ENCODE measurements at places on chromosomes 12 and 14. TPM values are rescaled to one million over a fixed set of nuclear protein-coding genes. Genes with fewer than 3 reads are reported as not detected.
A peak's percentile ranks its signal among the peaks of the same experiment; 100 is the strongest.

The FOXG1 gene
- total RNA-seq: not detected

DNA sequence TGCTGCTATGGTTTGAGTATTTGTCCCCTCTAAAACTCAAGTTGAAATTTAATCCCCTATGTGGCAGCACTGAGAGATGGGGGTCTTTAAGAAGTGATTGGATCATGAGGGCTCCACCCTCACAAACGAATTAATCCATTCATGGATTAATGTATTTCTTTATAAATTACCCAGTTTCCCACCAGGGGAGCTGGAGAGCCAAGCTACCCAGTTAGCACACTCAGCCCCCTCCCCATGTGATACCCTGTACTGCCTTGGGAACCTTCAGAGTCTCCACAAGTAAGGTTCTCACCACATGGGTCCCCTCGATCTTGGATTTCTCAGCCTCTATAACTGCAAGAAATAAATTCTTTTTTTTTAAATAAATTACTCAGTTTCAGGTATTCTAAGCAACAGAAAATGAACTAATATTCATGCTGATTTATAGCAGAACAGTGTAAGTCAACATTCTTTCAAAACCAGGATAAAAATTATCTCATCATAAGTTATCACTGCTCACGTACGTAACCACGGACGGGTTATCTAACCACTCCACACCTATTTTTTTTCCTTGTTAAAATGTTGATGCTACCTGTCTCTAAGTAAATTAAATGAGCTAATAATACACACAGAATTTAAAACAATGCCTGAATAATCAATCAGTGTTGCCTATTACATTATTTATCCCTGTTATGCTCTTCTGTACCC, 3.6 kb downstream of the NAP1L1 start:
- DNase-seq: no peak

The CATSPERB gene
- 2.3 TPM for total RNA-seq

- DNase-seq: no peak
Observed at GRCh38 chr12:68865399-68866164, 57.6 kb downstream of the MDM2 start.

- no peak for DNase-seq
Observed at GRCh38 chr12:124813782-124814181, 49.9 kb downstream of the SCARB1 start.

DNA sequence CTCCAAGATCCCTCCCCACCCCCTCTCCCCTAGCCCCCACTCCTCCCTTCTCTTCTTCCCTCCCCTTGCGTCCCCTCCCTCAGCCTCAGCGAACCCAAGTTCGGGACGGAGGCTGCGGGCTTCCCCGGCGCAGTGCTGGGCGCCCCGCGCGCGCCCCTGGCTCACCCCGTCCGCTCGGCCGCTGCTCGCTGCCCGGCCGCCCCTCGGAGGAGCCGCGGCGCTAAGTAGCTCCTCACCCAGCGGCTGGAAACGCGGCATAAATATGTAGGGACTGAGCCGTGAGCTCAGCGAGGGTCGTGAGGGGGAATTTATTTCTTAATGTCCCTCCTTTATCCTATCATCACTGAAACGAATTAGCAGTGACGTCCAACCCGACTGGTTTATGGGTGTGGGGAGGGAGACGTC, at the start of gene NOS1:
Gene NOS1, minus strand, starts transcription at position 280 of the 405 bp plus-strand sequence. CDS start 30,557 bp downstream, outside the sequence.
- no peak for DNase-seq

GRCh38 chr14:90900476-90901083, 84.3 kb upstream of the TTC7B start:
- no peak for DNase-seq

- no peak for DNase-seq
Observed at GRCh38 chr12:42086031-42086430, 58.6 kb downstream of the GXYLT1 start.

DNA sequence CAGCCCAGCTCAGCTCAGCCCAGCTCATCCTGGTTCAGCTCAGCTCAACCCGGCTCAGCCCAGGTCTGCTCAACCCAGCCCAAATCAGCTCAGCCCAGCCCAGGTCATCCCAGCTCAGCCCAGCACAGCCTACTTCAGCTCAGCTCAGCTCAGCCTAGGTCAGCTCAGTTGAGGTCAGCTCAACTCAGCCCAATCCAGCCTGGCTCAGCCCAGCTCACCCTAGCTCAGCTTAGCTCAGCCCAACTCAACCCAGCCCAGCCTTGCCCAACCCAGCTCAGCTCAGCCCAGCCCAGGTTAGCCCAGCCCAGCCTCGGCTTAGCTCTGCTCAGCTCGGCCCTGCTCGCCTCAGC, 332.3 kb downstream of the TMEM121 start:
- DNase-seq: peak; percentile 9

The TRHDE gene
- 3.7 TPM for total RNA-seq

DNA sequence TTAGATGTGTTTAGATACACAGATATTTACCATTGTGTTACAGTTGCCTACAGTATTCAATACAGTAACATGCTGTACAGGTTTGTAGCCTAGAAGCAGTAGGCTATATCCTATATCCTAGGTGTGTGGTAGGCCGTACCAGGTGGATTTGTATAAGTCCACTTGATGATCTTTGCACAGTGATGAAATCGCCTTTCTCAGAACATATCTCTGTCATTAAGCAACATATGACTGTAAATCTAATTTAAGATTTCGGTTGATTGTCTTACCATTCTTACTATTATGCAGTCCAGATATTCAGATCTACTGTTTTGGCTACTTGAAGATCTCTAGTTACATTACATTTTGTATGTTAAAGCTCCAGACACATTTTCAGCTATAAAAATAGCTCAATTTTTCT, 39.8 kb downstream of the ERC1 start:
- no peak for DNase-seq

The PMCH gene
- not detected for total RNA-seq

The TUBA1A gene
- 119 TPM for total RNA-seq

DNA sequence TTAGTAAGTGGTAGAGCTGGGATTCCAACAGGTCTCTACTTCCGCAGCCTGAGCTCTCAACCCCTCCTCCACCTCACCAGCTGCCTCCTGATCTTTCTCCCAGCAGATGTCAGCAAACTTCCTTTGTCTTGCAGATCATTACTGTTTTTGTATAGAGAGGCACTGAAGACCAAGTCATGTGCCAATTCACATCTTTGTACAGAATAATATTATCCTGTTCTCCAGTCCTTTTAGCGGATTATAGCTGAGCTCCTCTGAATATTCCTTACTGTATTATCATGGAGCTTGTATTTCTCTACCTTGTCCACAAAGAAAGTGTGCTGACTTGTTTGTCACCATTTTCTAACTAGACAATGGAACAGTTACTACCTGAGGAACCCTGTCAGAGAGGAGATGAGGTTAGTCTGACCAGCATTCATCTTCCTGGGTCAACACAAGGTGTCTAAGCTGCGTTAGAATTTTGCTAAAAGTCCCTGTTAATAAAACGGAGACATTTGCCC, 142.3 kb upstream of the ARHGAP5 start:
- no peak for DNase-seq

The CSRP2 gene
- total RNA-seq: 20.5 TPM

DNA sequence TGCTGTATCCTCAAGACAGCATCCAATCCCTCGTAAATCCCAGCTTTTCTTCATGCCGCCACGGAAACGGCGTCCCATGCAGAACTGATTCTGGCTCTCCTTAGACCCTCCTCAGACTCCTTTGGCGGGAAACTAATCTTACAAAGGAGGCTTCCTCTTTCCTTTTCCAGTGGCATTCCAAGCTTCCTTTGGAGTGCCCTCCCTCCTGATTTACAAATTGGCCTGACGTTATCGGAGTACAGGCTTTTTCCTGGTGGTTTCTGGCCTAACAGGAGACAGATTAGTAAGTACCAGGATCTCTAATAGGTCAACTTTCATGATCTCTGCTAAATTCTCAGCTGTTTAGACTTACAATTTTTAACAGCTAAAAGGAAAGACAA, 1.3 kb upstream of the ZDHHC17 start:
- no peak for DNase-seq

- no peak for DNase-seq
Observed at GRCh38 chr12:86006727-86007126, 132.6 kb downstream of the NTS start.

- DNase-seq: no peak
Observed at GRCh38 chr12:27602516-27602915, 78.5 kb downstream of the PPFIBP1 start.

All from left cardiac atrium (tissue), 4 donors.